ENCODE measurements at places on chromosomes 7 and 10. TPM values are rescaled to one million over a fixed set of nuclear protein-coding genes. Genes with fewer than 3 reads are reported as not detected.

The SFXN3 gene
- polyA plus RNA-seq = 77.8 TPM

- DNase-seq = no peak
Observed at GRCh38 chr7:77537136-77537777, at the start of gene PTPN12. Gene PTPN12, plus strand, starts transcription at chr7:77537295. Its CDS starts 252 bp downstream, at chr7:77537547.

DNA sequence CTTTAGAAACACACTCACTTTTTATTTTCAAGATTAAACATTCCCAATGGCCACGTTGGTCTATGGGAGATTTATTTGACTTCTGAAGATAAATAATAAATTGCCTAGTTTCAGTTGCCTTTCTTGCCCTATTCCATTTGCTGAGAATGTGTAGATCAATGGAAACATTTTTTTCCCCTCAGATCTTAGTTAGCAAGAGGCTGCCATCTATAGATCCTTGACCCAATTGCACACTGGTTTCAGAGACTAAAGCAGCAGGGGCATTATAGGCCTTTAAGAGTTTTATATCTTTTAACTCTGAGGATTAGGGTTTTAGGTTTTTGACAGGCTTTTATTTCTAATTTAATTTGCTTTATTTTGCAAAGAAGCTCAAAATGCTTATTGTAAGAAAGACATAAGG is 163.2 kb upstream of the GPR26 start:
- DNase-seq = no peak

DNA sequence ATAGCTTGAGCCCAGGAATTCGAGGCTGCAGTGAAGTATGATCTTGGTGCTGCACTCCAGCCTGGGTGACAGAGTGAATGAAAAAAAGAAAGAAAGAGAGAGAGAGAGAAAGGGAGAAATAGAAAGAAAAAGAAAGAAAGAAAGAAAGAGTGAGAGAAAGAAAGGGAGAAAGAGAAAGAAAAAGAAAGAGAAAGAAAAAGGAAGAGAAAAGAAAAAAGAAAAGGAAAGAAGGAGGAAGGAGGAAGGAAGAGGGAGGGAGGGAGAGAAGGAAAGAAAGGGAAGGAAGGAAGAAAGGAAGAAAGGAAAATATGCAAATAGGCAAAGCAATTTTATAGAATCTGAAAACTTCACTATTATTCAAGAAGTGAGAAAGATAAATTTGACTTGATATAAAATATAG is 24.5 kb upstream of the JCAD start:
- no peak for DNase-seq

DNA sequence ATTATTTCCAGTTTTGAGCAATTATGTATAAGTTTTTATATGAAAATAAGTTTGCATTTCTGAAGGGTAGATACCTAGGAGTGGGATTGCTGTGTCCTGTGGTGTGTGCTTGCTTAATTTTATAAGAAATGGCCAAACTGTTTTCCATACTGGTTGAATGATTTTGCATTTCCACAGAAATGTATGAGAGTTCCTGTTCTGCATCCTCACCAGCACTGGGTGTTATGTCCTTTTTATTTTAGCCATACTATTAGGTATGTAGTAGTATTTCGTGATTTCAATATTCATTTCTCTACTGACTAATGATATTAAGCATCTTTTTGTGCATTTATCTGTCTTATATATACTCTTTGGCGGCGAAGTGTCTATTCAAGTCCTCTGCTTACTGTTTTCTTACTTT is 22.3 kb downstream of the CAPZA2 start:
- no peak for DNase-seq

The SPDYE2B gene
- polyA plus RNA-seq = not detected

The CALHM2 gene
- 11.3 TPM for polyA plus RNA-seq

The NRP1 gene
- 218 TPM for polyA plus RNA-seq

The MAT1A gene
- polyA plus RNA-seq = not detected

DNA sequence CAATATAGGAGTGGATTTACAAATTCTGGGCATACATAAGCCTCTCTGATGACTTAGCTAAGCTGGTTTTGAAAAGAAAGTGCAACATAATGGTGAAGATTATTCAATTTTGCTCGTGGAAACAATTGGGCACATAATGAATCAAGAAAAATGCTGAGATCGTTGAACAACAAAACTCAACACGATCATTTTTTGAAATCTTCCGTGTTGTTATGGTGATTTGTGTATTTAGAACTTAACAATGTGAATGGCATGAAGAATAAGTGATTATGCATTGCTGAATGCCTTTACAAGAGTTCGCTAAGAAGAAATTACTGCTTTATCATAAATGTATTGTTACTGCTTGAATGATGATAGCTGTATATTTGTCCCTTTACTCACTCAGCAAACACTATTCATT is 875.0 kb downstream of the CNTNAP2 start:
- DNase-seq = no peak

The ITIH5 gene
- 0.11 TPM for polyA plus RNA-seq

The TSPAN33 gene
- polyA plus RNA-seq = 0.73 TPM

DNA sequence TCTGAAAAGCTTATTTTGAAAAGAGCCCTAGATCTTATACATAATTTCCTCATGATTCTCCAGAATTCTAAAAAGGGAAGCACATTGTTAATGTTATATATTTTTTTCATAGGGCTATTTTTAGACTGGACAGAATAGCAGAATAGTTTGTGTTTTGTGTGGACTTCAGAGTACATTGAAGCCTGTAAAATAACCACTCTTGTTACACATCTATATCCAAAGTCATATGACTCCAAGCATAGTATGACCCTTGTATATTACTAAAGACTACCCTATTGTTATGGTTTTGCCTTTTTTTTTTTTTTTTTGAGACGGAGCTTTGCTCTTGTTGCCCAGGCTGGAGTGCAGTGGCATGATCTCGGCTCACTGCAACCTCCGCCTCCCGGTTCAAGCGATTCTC is 26.1 kb upstream of the FIS1 start:
- no peak for DNase-seq

- no peak for DNase-seq
Observed at GRCh38 chr10:22210267-22210666, 7.5 kb downstream of the EBLN1 start.
